ENCODE measurements at places on chromosomes 12 and 14.

- peak; percentile 20 for DNase-seq
Observed at GRCh38 chr12:117032593-117033381, 66.4 kb downstream of the TESC start.

DNA sequence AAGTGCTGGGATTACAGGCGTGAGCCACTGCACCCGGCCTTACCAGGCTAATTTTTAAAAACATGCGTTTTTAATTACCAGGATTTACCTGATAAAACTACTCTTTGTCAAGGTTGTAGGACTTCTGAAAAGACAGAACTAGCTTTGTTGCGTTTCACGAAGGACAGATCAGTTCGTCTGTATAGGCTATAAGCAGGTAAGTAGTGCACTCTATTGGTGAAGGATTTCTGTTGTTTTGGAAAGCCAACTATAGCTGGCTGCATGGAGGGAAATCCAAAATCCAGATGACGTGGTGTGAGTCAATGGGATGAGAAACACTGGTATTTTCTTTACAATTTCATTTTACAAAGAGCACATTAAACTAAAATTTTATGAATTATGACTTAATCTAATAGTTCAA, 14.6 kb downstream of the GNPNAT1 start:
- no peak for DNase-seq

DNA sequence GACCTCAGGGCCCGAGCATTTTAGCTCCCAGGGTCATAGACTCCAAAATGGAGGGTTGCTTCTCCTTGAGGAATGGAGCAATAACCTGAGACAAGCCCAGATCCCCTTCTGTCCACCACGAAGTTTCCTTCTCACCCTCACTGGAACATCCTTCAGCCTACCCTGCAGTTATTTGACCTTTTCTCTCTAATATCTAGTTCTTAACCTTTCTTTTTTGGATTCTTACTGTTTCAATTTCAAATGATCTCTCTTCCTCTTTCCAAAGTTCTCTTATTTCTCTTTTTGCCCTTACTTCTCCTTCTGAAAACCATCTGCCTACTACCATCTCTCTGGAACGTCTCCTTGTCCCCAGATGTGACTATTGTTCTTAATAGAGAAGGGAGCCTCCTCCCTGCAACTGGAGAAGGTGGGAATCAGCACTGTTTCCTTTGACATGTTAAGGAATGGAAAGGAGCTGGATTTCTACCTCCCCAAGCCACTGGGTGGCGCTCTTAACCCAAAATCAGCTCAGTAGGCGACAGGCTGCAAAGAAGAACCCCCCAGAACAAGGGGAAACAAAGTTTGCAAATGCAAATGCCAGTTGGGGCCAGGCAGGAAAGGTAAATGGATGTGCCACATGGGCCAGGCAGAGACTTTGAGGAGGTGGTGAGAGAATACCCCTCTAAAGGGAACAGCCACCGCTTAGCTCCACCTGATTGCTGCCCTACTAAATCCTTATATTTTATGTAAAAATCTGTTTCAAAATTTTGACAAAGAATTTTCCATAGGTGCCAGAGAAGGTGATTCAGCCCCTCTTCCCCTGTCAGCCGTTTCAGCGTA, 22.4 kb upstream of the PDE1B start:
- peak; percentile 5 for DNase-seq

GRCh38 chr14:24416932-24417619, 12.4 kb downstream of the CBLN3 start:
- no peak for DNase-seq

- DNase-seq, result no peak
Observed at GRCh38 chr14:24837280-24838046, 203.5 kb upstream of the GZMB start.

- DNase-seq, result peak; percentile 87
Observed at GRCh38 chr12:94299846-94300245, 151.5 kb downstream of the PLXNC1 start.

DNA sequence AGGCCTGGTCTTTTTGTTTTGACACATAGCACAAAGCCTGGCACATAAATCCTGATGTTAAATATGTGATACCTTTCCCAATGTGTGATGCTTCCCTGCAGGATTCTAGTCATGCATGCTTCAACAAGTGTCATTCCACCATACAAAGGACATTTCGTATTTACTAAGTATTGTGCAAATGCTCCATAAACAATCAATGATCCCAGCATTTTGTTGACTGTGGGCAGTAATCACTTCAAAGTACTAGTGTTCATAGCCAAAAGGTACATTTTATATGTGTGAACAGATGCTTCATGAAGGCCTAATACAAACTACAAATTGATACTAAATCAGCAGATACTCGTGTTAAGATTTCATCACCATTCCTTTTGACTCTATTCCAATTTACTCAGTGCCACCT, 4.4 kb downstream of the CCNB1IP1 start:
- DNase-seq, result no peak

DNA sequence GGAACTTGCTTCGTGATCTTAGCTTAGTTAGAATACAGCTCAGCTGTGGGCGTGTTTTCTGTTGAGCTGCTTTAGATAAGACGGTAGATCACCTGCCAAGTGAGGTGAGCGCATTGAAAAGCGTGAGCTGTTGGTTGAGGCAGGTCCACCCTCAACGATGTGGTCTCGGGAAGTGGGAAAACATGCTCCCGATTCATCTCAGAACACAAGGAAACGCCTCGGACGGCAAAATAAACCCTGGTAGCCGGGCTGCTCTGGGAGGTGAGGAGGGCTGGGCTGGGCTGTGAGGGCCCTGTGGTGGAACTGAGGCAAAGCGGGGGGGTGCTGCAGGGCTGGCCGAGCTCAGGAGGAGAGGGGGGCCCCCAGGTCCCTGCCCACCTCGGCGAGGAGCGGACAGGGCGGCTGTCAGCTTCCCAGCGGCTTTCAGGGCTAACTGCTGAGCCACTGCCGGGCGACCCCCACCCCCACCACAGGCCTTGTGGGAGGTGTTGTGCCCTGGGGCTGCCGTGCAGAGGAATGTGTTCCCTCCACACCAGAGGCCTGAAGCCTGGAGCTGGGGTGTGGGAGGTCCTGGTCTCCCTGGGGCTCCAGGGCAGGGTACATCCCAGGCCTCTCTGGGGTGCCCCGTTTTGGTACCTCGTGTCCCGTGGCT, 30.7 kb downstream of the NOC4L start:
- no peak for DNase-seq

- DNase-seq, result no peak
Observed at GRCh38 chr12:4089121-4089606, 184.4 kb upstream of the CCND2 start.

DNA sequence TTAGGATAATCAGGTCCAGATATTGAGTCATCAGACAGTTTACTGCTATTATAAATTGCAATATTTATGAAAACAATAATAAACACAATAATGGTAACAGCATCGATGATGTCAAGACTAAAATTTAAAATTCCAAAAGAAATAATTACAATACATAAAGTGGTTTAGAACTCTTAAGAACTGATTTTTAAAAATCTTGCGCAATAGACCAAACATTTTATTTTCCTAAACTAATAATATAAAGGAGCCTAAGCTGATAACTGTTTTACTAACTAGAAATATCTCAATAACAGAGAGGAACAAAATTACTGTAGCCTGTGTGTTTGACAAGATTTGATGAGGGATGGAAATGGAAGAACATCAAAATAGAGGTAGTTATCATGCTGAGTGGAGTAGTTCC, 93.9 kb upstream of the TRHDE start:
- no peak for DNase-seq

GRCh38 chr12:42273706-42274105, 35.7 kb upstream of the YAF2 start:
- DNase-seq, result no peak

DNA sequence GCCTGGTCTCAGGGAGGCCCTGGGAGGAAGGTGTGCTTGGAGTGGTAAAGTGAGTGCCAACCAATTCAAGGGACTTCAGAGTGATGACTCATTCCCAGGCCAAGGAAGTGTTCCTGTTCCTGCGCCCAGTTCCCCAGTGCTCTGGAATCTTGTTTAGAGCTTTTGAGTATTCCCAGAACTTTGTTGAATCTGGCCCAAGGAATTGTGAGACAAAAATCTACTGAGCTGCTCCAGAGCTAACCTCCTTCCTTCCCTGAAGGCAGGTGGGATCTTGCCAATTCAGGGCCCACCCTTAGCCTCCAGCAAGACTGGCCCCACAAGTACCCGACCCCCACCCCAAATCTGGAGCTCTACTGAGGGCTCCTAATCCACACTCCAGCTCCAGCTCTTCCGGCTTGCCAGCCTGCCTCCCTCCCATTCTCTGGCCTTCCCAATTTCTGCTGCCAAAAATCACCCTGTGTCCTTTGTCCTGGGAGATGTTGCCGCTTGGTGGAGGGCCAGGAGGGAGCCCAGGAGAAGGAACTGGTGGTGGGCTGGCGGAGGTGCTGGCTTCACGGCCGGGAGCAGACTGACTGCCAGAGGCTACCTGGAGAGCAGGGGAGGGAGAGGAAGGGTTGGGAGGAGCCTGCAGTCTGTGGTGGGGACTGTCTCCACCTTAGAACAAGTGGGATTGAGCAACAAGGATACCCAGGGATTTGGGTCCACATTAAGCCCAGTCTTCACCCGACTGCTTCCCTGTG, 2.0 kb upstream of the ATN1 start:
- peak; percentile 89 for DNase-seq

DNA sequence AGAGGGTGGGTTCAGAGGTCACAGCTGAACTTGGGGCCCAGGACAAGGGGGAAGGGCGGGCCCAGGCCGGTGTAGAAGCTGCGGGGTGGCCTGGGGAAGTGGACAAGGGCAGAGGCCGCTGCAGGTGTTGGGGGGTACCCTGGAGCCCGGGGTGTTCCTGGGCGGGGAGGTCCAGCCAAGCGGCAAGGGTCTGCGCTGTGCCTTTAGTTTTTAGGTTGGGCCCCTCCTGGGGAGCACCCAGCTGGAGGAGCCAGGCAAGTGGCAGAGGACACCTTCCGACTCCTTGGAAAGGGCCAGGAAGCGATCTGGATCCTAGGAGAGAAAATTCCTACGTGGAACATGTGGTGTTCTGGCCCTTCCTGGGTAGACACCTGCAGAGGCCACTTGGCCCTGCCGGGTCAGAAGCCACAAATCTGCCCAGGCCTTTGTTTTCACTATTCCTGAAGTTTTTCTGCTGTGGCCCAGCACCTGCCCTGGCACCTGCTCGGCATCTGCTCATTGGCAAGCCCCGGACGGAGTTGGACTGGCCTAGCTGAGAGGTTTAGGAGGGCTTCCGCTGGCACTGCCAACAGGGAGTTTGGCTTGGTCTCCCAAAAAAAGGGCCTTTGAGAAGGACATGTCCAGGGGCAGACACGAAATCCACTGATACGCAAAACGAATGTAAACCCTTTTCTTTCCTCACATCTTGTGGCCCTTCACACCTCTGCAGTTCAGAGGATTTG, 61.1 kb downstream of the SMUG1 start:
- DNase-seq, result no peak

- DNase-seq, result no peak
Observed at GRCh38 chr14:106613256-106613655, 1086.9 kb downstream of the TMEM121 start.

DNA sequence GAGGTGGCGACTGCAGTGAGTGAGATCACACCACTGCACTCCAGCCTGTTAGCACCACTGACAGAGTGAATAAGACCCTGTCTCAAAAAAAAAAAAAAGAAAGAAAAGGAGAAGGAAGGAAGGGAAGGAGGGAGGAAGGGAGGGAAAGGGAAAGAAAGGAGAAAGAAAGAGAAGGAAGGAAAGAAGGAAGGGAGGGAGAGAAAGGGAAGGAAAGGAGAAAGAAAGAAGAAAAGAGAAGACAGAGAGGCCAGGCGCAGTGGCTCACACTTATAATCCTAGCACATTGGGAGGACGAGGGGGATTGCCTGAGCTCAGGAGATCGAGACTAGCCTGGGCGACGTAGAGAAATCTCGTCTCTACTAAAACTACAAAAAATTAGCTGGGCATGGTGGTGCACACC, 13.2 kb downstream of the DCAF5 start:
- no peak for DNase-seq

- DNase-seq, result no peak
Observed at GRCh38 chr14:44531658-44532057, 24.6 kb upstream of the FSCB start.

DNA sequence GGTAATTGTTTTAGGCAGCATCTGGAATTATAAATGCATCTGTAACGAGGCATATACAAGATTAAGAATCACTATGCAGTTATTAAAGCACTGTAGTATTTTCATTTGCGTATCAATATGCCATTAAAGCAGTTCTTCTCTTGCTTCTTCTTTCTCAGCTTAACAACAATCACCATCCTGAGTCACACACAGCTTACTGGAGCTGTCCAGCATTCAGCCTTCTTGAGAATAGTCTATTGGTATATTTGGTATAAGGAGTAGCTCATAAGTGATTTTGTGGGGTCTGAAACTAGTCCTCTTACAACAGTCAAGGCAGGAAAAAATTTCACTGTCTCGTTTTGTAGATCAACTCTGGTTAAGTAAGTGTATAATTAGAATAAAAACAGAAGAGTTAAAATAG, 523.0 kb upstream of the FOXG1 start:
- DNase-seq, result no peak

DNA sequence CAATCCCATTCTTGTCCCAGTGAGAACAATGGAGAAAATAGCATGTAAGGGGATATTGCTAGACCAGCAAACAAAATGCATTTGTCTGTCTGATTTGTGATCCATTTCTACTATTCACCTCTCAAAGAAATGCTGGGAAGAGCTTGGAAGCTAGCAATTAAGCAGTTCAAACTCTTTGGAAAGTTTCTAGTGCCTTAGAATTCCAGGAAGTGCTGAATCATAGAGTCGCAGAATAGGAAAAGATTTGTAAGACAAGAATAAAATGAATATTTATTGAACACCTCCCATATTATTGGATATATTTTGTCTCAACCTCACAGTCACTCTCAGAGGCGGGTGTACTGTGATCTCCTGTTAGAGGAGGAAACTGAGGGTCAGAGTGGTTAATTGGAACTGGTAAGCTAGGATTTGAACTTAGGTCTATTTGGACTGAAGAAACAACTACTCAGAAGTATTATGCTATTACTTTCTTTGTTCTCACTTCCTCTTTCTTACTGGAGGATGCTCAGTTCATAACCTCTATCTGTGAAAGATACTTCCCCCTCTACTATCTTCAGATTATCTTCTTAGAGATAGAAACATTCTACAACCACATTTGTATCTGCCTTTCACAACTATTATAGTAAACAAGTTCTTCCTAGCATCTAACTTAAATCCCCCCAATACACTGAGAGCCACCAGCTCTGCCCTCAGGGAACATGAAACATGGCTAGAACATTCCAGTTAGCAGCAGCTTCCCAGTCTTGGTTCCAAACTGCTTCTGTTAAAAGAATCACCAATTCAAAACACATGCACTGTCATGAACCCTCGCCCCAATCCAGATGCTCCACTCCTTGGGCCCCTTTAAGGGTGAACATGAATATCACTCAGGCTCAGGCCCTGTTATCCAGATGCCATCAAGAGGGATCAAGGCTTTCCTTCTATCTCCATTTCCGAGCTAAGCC, 64.2 kb downstream of the DRAM1 start:
- no peak for DNase-seq

DNA sequence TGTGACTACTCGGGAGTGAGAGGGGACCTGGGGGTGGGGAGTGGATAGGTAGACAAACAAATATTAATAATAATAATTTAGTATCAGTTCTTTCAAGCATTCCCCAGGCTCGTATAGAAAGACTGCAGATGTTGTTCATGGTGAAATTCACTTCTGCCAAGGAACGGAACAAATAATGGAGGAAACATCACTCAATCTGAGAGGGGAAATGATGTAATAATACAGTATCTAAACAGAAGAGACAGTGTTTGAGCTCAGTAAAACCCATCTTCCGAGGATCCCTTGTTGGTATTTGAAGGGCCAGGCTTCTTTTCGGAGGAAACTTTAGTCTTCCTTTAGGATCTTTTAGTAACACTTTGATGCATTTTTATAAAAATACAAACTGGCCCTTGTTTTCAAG, 114.2 kb downstream of the KCNK10 start:
- no peak for DNase-seq

Data from small intestine (tissue), 16 donors.